Right renal cortex interstitium (tissue), 3 donors: ENCODE measurements at places on chromosomes 3 and 15.
A peak's percentile ranks its signal among the peaks of the same experiment; 100 is the strongest.

- DNase-seq: no peak
Measured at GRCh38 chr15:67776600-67776999, 48.7 kb upstream of the SKOR1 start.

DNA sequence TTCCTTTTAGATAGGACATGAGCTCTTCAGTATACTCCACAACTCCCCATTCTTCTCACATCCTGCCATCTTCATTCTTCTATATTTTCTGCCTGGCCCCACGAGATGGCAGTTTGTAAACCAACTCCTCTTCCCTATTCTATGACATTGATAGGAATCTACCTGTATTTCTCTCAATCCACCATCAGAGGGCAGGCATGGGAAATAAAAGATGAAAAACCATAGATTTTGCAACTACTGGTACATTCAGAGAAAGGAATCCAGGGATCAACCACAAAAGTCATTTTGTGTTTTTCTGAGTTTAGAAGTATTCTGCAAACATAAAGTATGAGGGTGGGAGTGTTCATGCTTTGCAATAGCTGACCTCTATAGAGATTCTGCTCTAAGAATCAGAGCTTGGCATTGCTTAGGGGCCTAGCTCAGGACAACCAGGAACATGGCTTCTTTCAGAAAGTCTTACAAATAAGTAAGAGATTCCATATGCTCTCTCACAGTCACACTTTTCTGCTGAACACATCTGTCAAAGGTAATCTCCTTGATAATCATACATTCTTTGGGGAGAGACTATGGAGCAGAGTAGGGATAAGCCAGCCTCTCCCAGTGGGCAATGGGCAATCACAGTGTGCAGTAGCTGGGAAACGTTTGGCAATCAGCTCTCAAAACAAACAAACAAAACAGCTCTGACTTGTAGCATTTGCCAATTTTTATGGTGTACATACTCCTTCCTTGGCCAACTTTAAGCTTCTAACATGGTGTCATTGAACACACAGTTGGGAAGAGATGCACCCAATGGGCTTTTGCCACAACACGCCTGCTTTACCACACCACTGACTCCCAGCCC is 43.1 kb upstream of the SLC25A36 start:
- peak; percentile 52 for DNase-seq

- DNase-seq: no peak
Measured at GRCh38 chr15:90097475-90097874, 4.8 kb downstream of the IDH2 start.

DNA sequence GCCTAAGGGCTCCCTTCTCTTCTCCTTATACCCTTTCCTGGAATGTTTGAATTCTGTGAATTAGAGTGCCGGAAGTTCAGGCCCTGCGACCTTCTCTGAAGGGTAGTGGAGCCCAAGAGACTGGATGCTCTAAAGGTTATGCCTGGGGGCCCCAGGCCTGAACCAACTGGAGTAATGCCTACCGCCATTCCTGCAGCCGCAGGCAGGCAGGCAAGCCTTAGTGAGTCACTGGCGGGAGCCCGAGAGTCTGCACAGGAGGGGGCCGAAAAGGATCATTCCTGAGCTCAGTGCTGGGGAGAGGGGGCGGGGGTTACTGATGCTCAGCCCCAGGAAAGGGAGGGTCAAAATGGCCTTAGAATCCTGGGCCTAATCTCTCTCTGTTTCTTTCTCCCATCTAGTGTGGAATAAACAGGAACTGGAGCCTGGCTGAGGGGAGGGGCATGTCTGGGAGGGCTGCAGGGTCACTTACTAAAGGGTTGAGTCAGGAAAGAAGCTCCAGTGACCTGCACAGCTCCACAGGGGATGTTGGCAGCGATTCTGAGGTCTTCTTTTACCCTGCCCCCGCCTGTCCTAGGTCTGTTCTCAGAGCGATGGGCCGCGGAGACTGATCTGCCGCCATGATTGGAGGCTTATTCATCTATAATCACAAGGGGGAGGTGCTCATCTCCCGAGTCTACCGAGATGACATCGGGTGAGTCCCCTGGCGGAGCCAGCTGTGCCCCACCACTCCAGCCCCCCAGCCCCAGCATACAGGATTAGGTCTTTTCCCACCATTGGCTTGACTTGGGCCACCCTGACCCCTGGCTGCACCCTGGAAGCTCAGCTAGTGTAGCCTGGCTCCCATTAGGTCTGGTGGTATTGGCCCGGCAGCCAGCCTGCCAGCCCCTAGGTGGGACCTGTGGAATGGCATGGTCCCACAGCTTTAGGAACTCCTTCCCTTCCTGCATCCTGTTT is 2.0 kb downstream of the AP2M1 start:
- DNase-seq: no peak

GRCh38 chr3:147758771-147759170 is 349.6 kb downstream of the ZIC1 start:
- DNase-seq: no peak

GRCh38 chr15:66655997-66656396 is 46.0 kb upstream of the SMAD6 start:
- DNase-seq: no peak

DNA sequence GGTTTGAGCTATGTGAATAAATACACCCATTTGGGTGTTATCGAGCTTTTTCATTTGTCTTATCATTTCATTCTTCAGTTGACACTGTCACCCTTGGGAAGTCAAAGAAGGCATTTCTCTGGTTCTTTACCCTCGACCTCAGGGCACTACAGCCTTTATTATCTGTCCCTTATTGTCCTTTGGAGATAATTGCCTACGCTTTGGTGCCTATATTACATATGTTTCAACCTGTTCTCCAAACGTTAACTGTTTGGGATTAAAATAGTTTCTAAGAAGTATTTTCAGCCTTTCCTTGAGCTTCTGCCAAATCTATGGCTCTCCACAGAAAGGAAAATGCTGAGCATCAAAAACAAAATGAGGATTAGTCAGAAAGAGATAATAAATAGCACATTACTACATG is 395.4 kb upstream of the ADAMTS9 start:
- DNase-seq: no peak

- no peak for DNase-seq
Measured at GRCh38 chr3:56889131-56889530, 87.4 kb upstream of the ARHGEF3 start.

DNA sequence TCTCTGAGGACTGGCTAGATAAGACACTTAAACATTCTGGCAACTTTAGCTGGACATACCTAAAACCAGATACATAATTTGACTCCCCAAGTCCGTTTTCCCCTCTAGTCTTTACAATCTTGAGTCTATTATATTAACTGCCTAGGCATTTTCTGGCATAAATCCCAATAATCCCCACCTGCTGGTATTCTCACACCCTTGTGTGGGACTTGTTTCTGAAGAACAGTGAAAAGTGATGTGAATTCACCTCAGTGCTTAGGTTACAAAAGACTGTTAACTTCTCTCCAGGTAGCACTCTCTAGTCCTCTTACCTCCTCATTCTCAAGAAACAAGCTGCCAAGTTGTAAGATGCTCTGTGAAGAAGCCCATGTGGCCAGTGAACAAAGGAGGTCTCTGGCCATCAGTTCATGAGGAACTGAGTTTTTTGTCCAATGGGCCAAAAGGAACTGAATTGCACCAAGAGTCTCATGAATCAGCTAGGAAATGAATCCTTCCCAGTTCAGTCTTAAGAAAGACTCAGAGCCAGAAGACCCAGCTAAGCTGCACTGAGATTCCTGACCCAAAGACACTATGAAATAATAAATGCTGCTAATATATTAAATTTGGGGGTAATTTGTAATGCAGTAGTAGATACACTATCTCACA is 4.1 kb downstream of the OSBPL11 start:
- no peak for DNase-seq

GRCh38 chr15:57411945-57412768 is 35.9 kb downstream of the CGNL1 start:
- DNase-seq: no peak

DNA sequence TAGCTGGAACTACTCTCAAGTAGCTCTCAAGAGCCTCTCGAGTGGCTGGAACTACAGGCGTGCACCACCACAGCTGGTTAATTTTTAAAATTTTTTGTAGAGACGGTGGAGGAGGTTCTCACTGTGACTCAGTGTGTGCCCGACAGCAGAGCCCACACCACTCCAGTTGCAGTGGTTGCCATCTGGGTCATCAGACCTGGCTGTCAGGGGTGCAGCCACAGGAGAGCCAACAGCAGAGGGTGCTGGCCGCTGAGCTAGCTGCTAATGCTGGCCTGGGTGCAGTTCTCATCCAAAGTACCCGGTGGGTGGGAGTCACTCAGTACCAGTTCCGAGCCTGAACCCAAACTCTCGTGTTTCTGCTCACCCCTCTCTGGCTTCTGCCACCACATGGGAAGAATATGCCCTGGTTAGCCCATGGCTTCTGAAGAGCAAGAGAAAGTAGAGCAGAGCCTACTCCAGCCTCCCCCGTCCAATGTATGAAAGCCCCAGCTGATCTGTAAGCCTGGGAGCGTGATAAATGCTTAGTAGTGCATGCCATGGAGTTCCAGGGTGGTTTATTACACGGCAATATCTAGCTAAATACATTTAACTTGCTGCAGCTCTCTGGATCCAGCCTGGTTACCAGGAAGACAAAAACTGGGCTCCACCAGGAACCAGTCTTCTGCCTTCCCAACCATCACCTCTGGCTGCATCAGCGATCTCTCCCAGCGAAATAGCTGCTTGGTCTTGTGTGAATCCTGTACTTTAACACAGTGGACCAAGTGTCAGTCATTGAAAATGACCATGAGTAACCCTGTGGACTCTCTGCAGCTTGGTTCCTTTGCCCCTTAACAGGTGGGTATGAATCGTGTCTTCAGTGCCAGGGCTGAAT is 17.1 kb downstream of the UMPS start:
- DNase-seq: no peak

- DNase-seq: no peak
Measured at GRCh38 chr3:155554777-155555451, 190.0 kb downstream of the PLCH1 start.

DNA sequence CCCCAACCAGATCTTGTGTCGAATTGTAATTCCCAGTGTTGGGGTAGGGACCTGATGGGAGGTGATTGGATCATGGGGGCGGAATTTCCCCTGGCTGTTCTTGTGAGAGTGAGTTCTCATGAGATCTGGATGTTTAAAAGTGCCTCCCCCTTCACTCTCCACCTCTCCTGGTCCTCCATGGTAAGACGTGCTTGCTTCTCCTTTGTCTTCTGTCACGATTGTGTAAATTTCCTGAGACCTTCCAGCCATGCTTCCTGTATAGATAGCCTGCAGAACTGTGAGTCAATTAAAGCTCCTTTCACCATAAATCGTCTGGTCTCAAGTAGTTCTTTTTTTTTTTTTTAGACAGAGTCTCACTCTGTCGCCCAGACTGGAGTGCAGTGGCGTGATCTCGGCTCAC is 42.3 kb downstream of the NR1D2 start:
- DNase-seq: no peak

GRCh38 chr3:181006541-181006940 is 17.0 kb upstream of the DNAJC19 start:
- no peak for DNase-seq
